Activated T-cell treated with anti-CD3 and anti-CD28 coated beads for 4 hours (primary cell): ENCODE measurements at places on chromosomes 7 and 10.

DNA sequence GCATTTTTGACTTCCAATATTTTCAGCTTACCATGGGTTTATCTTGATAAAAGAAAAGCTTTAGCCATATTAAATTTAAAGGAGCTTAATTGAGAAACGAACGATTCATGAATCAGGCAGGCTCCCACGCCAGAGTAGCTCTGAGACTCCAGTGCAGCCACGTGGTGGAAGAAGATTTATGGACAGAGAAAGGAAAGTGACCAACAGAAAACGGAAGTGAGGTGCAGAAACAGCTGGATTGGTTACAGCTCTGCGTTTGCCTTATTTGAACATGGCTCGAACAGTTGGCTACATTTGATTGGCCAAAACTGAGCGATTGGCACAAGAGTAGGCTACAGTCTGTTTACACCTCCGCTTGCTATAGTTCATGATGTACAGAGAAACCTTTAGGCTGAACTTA is 395.4 kb downstream of the GATA3 start:
- DNase-seq: no peak

DNA sequence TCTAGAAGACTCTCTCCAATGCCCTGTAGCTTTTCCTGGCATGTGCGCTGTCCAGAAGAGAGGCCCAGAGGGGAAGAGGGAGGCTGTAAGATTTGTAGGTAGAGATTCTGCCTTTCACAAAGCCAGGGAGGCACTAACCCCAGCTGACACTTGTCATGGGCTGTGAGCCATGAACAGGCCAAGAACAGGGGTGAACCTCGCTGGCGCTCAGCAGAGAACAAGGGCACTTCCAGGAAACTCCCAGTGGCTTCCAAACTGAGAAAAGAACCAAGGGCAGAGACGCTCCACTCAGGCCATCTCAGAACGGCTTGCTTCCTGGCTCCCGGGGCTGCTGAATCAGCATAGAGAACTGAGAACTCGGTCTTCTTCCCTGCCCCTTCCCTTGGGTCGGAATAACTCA is 257.8 kb upstream of the ZNF32 start:
- DNase-seq: no peak

DNA sequence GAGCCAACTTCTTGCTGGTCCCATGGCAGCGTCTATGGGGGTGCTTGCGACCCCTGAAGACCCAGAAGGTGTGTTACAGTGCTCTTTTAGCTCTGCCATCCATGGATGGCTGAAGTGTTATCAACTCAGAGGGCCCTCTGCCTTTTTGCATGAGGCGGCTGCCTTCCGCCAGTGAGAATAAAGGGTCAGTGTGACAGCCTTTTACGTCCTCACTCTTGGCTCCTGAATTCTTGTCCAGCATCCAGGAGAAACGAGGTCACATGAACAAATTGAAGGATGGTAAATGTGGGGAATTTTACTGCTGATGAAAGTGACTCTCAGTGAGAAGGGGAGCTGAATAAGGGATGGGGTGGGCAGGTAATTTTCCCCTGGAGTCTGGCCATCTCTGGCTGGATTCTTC is 24.1 kb downstream of the SSMEM1 start:
- no peak for DNase-seq

GRCh38 chr10:3704565-3705325 is 80.3 kb downstream of the KLF6 start:
- no peak for DNase-seq

DNA sequence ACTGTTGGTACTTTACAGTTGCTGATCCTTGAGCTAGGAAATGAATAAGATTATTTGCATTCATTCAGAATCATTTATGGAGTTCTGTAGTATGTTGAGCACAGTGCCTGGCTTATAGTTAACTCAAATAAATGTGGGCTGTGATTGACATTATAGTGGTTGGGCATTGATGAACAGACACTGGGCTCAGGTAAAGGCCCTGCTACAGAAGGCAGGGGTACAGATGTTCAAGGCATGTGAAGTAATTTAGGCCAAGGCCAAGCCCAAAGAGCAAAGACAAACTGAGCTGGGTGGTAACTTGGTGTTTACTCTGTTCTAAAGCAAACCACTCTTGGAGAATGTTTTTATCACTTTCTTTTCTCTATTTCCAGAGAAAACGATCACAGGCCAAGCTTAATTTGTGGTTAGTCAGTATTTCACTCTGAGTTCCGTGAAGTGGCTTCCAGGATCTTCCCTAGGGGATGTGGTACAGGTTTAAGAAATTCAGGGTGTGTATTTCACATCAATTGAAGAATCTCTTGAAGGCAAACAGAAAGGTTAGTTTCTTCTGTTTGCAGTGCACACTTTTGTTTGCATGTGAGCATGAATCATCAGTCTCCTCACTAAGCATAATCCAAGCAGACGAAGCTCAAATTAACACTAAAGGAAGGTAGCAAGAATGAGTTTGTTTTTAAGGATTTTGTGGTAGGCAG is 113.9 kb upstream of the PRR15 start:
- no peak for DNase-seq

DNA sequence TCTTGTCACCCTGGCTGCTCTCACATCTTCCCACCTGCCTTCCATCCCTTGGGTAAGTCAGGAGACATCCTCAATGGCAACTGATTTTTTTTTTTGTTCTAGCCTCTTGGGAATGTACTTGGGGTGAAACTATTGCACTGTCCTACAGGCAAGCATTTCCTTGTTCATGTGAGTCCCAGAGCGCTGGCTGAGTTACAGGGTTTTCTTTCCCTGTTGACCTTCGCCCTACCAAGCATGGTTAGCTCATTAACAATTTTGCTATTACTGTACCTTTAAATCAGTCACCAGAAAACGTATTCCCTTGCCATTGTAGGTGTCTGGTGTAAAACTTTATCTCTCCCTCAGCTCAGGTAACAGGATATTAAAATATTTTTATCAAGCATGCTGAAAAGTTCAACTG is 98.9 kb downstream of the PRLHR start:
- no peak for DNase-seq

GRCh38 chr7:70446448-70447143 is 685.3 kb upstream of the GALNT17 start:
- no peak for DNase-seq

- DNase-seq: no peak
Measured at GRCh38 chr7:66307591-66308215, 102.6 kb downstream of the TPST1 start.

- DNase-seq: no peak
Measured at GRCh38 chr7:150323682-150324372, 482 bp upstream of the ACTR3C start.

GRCh38 chr10:52213321-52213752 is 100.7 kb upstream of the DKK1 start:
- no peak for DNase-seq

DNA sequence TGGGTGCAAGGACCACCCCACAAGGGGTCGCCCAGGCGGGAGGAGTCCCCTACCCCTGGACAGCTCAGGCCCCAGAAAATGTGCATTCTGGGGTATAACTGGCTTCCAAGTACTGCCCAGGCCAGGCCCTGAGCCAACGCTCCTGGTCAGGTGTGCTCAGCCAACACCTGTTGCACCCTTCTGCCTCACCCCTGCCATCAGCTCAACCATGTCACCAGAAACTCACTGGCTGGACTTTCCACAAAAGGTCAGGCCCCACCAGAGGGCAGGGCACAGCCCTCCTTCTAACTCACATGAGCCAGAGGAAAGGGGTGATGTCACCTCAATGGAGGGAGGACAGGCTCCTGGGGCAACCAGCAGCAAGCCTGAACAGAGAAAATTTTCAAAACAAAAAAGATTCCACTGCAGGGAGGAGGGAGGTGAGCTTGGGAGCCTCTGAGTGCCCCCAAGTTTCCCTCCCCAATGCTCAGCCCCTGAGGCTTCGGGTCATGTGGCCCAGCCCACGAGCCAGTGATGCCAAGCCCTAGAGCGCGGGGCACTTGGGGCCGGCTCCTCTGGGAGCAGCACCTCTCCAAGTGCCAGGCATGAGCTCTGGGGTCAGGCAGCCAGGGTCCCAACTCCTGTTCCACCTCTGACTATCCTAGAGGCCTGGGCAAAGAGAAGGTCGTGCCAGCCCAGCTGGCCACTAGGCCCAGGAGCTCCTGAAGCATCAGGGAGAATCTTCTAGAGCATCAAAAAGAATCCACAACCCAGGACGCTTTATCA is 2.2 kb downstream of the OGDHL start:
- no peak for DNase-seq

- no peak for DNase-seq
Measured at GRCh38 chr10:15374156-15374555, 3.1 kb upstream of the FAM171A1 start.

DNA sequence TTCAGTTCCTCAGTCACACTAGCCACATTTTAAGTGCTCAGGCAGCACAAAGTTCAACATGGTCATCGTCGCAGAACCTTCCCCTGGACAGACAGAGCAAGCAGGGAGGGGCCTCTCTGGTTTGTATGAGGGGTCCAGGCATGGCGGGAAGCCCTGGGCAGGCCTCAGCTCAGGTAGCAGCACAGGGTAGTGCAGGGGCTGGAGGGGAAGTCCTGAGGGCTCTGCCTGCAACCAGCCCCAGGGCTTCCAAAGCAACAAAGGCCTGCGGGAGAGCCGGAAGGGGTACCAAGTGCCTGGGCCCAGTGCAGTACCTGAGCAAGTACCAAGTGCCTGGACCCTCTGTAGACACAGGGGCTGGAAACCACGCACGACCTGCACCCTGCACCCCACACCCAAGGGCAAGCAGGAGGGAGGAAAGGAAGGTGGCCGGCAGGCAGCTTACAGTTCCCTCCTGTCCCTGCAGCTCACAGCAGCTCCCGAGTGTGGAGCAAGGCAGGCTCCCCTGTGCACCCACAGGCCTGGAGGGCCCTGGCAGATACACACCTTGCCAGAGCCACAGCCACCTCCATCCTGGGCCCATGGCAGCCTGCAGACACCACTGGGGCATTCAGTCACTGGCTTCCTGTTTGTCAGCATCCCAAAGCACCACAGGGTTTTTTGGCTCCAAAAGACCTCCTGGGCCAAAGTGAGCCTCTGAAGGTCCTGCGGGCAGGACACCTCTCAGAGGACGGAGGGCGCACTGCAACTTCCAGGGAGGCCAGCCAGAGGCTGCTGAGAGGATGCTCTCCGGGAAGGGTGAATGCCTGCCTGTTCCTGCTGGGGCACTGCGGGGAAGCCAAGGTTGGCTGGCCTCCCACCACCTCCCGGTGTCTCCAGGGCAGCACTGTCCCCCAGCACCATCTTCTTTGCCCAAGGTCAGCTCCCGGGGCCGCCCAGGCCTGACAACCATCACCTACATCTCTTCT is 6.5 kb upstream of the RET start:
- no peak for DNase-seq
